ENCODE measurements at places on chromosomes 4 and X.

DNA sequence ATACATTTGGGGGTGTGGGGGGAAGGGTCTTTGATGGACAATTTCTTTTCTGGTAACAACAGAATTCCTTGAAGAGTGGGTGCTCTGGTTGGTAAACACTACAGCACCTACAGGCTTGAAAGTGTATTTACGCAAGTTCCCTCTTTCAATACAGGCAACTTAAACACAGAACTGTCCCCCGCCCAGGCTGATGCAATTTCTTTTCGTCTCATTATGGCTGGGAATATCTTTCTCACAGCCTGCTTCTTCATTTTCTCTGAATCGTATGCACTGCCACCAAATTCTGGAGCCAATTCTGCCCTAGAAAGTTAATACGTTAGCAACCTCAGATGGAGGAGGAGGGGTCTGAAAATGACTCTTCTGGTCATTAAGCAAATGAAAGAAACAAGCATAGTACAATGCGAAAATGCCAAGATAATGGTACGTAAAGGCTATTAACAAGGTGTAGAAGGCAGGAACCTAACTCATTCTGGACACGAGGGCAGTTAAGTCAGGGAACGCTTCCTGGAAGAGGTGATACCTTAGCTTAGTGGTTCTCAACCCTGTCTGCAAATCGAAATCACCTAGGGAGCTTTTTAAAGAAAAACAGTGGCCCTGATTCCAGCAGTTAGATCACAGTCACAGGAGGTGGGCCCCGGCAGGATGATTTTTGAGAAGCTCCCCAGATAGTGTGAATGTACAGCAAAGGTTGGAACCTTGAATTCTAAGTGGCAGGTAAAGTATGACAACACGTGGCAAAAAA is 1.0 kb downstream of the AGA start:
- peaks cover 6% of the 10 kb centered on the region for H3K36me3 ChIP-seq
- H3K4me1 ChIP-seq = peaks cover 18% of the 10 kb centered on the region
- H3K4me3 ChIP-seq = peak overlapping the region; percentile 80
- no peak for DNase-seq

DNA sequence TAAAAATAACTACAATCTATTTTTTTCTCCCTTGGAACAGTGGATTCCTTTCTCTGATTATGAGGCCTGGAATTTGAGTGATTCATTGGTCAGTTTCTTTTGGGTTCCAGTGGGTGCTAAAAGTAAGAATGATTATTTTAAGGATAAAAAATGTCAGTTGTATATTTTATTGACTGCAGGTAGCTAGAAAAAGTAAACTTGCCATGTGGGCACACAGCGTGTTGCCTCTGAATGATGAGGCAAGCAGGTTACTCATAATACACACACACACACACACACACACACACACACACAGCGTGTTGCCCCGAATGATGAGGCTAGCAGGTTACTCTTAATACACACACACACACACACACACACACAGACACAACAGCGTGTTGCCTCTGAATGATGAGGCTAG is 13.8 kb downstream of the GALNT7 start:
- no peaks in the 10 kb centered on the region for H3K4me1 ChIP-seq
- H3K36me3 ChIP-seq = peaks cover 3% of the 10 kb centered on the region
- DNase-seq = no peak
- H3K27me3 ChIP-seq = no peaks in the 10 kb centered on the region

- H3K36me3 ChIP-seq = peaks cover 22% of the 10 kb centered on the region
- H3K4me1 ChIP-seq = no peaks in the 10 kb centered on the region
- H3K27me3 ChIP-seq = no peaks in the 10 kb centered on the region
Observed at GRCh38 chrX:48992341-48992740, 9.7 kb downstream of the GRIPAP1 start.

DNA sequence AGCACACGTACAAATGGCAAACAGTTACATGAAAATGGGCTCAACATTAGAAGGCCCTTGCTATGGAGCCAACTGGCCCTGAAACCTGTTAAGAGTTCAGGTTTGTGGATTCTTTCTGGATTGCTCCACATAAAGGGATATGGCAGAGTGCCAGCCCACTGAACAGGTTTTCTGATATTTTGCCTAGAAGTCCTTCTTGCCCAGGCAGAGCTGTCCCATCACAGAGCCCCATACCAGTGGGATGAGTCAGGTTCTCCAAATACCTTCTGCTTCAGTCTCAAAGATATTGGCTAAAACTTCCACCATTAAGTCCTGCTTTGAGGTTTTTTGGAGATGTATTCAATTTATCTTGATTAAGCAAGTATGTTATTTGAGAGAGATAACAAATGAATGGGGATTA is 146.8 kb upstream of the IL1RAPL2 start:
- H3K4me1 ChIP-seq = no peaks in the 10 kb centered on the region
- no peak for DNase-seq
- no peaks in the 10 kb centered on the region for H3K27me3 ChIP-seq
- no peaks in the 10 kb centered on the region for H3K36me3 ChIP-seq

- no peaks in the 10 kb centered on the region for H3K27me3 ChIP-seq
- H3K4me3 ChIP-seq = no peak overlapping the region
- peaks cover 12% of the 10 kb centered on the region for H3K4me1 ChIP-seq
- DNase-seq = no peak
Observed at GRCh38 chr4:38529189-38530115, 134.5 kb upstream of the KLF3 start.

Data from progenitor cell of endocrine pancreas (in vitro differentiated cells).